ENCODE measurements at places on chromosomes 6 and 20.

DNA sequence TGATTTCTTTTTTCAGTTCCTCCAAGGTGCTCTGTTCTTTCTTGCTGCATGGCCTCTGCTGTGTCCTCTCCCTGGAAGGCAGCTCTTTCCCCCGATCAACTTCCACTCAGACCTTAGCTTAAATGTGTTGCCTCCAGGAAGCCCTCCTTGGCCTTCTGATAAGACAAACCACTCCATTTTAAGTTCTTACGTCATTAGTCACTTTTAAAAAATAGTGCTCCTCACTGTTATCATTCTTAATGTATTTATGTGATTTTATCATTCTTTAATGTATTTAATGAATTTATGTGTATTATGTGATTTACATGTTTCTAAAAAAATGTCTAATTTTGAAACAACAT, 12.2 kb upstream of the MANBAL start:
- DNase-seq, result no peak

GRCh38 chr6:50116390-50116789, 66.7 kb upstream of the DEFB112 start:
- no peak for DNase-seq

GRCh38 chr20:58649288-58650180, 1.5 kb upstream of the STX16 start:
- peak; percentile 28 for DNase-seq

GRCh38 chr20:48238781-48239180, 453.5 kb upstream of the SULF2 start:
- peak; percentile 7 for DNase-seq

DNA sequence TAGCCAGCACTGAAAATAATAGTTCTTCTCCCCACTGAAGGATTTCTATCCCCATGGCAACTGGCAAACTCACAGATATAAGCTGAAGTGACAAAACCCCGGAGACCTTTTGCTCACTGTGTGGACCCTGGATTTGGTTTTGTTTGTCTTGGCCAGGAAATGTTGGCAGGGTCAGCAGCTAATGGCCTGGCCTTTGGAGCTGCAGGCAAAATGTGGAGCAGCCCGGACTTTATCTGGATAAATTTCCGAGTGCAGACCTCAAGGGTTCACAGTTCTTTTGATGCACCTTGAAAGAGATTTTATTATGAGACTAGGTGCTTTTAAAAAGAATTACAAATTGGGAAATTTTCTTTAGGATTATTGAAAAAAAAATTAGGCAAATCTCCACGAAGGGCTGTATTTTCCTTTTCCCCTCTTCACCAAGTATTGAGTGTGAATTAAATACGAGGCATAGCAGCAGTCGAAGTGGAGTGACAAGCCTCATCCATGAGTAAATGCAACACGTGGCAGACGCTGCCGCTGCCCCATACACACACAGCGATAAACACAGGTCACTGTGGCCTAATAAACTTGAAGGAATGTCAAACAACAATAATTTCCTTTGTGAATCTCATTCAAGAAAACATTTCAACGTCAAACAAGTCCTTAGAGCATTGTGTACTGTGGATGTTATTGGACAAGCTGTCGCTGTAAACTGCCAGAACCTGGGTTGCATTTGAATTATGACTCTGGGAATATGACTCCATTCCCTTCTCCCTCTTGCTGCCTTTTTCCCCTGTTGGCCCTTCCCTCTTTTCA, 35.1 kb upstream of the CCN6 start:
- DNase-seq, result peak; percentile 69

DNA sequence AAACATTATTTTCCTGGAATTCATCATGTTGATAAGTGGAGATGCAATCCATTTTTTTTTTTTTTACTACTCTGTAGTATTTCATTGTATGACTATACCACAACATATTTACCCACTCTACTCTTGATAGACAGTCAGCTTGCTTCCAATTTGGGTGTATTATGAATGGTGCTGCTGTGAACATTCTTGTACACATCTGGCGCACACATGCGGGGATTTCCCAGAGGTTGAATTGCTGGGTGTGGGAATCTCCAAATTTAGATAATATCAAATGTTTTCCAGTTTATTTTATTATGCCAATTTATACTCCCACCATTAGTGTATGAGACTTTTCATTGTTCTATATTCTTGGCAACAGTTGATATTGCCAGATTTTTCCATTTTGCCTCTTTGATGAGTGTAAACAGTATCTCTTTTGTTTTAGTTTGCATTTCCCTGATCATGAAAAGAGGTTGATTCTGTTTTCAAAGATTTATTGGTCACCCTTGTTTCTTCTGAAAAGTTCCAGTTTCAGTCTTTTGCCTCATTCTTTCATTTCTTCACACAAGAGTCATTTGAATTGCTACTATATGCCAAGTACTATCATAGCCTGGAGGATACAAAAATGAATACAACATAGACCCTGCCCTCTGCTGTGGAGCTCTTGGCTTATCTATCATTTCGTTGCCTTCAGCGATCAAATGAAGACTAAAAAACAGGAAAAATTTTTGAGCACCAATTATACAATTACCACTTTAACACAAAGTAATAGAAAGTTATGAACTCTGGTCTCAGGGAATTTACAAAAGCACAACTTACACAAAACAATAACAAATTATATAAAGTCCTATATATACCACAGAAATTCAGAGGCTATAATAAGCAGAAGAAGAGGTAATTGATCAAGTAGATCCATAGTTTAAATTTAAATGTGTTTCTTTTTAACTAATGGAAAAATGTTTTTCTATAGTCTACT, 17.1 kb upstream of the NCOA7 start:
- no peak for DNase-seq

DNA sequence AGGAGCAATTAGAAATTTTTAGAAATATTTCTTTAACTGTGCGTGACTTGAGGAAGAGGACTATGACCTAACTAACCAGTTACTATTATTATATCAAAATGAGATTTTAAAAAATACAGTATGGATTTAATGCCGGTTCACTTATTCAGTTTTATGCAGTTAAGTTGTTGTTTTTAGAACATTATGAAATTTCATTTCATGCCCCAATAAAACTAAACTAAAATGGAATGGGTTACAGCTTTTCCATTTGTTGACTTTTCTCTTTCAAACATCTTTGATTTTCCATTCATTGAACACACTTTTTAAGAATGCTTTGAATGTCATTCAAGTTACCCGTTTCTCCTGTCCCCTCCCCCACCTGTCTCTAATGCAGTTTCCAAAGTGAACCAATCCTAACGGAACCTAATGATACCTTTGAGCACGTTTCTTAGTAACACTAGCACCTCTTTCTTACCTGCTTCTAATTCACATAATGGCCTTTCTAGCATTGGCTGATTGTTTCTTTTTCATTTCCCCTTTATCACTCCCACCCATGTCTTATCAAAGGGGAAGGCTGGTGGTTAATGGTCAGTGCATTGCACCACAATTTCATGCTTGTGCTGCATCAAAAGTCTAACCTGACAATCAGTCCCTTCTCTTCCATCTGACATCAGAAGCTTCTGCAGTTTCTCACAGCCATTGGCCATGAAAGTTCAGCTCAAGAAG, 262.2 kb upstream of the TAB2 start:
- peak; percentile 60 for DNase-seq

GRCh38 chr20:20490673-20491072, 122.8 kb downstream of the INSM1 start:
- DNase-seq, result no peak

GRCh38 chr6:32168807-32169591, 4.6 kb downstream of the EGFL8 start:
- no peak for DNase-seq

GRCh38 chr20:36384022-36384619, 78.0 kb downstream of the DLGAP4 start:
- no peak for DNase-seq

- DNase-seq, result no peak
Observed at GRCh38 chr6:11769244-11769643, 9.4 kb downstream of the ADTRP start.

- no peak for DNase-seq
Observed at GRCh38 chr6:150081702-150082101, 12.8 kb upstream of the ULBP3 start.

GRCh38 chr6:17869753-17870050, 117.7 kb downstream of the KIF13A start:
- DNase-seq, result no peak

DNA sequence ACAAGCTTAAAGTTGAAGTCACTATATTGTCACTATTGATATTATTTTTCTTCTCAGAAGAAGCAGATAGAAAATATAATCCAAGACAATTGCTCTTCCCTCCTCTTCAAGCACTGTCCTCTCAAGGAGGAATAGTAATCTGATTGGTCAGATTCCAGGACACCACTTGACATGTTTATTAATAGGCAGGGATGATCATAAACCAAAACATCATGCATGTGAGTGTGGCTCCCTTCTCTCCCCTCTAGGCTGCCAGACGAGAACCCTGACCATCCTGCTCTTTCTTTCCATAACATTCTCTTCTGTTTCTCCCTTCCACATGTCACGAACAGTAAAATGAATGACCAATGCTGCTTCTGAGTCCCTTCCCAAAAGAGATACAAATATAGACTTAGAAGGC, 7.5 kb downstream of the ATG5 start:
- no peak for DNase-seq

- DNase-seq, result no peak
Observed at GRCh38 chr6:106757267-106757666, 127.9 kb downstream of the QRSL1 start.

- DNase-seq, result no peak
Observed at GRCh38 chr6:56888687-56889086, 66.2 kb upstream of the BEND6 start.

- peak; percentile 36 for DNase-seq
Observed at GRCh38 chr20:6708010-6708409, 59.5 kb upstream of the BMP2 start.

GRCh38 chr6:18997375-18997826, 610.3 kb downstream of the RNF144B start:
- DNase-seq, result peak; percentile 61

GRCh38 chr6:1479601-1480221, 90.3 kb downstream of the FOXF2 start:
- no peak for DNase-seq

- DNase-seq, result no peak
Observed at GRCh38 chr20:39849171-39849570, 839.9 kb downstream of the MAFB start.

DNA sequence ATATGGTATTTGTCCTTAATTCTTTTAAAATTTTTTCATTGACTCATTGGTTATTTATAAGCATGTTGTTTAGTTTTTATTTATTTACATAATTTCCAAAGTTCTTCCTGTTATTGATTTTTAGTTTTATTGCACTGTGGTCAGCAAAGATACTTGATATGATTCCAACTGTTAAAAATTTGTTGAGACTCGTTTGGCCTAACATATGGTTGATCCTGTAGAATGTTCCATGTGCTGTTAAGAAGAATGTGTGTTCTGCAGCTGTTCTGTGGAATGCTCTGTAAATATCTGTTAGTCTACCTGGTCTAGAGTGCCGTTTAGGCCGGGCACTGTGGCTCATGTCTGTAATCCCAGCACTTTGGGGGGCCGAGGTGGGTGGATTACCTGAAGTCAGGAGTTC, 197.7 kb downstream of the CD109 start:
- no peak for DNase-seq

GRCh38 chr20:15674253-15675060, 898.8 kb downstream of the KIF16B start:
- DNase-seq, result peak; percentile 22

- no peak for DNase-seq
Observed at GRCh38 chr20:56974499-56975250, 291.8 kb downstream of the BMP7 start.

Data from kidney (tissue), 22 donors.